ENCODE measurements at places on chromosomes 6 and 20.
A peak's percentile ranks its signal among the peaks of the same experiment; 100 is the strongest.

DNA sequence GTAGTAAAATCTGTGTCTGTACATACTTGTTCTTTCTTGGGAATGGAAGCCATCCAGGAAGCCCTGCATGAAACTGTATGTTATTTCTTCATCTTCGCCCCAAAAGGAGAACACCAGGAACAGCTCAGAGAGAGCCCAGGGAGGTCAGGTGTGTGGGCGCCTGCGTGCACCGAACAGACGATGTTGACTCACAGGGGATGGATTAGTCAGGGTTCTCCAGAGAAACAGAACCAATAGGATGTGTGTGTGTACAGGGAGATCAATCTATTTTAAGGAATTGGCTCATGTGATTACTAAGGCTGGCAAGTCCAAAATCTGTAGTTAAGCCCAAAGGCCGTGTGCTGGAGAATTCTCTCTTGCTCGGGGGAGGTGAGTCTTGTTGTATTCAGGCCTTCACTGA is 45.7 kb downstream of the RNASET2 start:
- DNase-seq = peak; percentile 64

GRCh38 chr6:157716251-157716995 is 106.6 kb upstream of the SNX9 start:
- no peak for DNase-seq

DNA sequence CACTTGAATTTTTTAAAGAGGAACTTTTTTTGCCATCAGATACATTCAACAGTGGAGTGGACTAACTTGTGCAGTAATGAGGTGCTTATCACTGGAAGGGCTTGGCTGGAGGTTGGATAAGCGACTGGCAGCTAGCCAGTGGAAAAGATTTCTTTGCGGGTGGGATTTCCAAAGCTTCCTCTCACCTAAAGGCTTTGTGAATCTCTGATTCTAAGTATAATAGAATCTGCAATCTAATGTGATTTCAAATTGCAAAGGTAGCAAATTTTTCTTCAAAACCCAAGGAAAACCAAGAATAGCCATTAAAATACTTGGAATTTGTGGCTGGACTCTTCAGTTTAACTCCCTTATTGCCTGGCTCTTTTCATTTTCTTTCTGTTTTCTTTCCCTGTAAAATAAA is 460.4 kb upstream of the MARCKS start:
- no peak for DNase-seq

GRCh38 chr6:145015739-145016558 is 719.4 kb downstream of the EPM2A start:
- peak; percentile 91 for DNase-seq

DNA sequence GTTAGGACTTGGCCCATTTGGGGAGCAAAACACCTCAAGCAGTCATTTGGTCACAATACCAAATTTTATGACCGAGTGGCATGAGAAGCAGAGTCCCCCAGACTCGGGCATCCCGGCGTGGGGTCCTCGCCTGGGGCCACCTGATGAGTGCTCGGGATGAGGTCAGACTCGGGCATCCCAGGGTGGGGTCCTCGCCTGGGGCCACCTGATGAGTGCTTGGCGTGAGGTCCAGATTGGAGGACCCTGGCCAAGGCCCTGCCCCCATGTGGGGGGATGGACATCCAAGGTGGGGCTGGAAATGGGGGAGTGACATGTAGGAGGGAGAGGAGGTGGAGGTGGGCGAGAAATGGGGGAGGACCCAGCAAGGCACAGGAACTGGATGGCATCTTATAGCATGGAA is 56.1 kb upstream of the CST7 start:
- DNase-seq = no peak
